Stimulated activated CD4-positive, alpha-beta T cell treated with anti-CD3 and anti-CD28 coated beads, Interleukin-12 subunit alpha, Interleukin-12 subunit beta, amount 100 ng/mL, for 48 hours (primary cell): ENCODE measurements at places on chromosomes 11 and 22.

- no peak for DNase-seq
These were observed at the start of gene RASSF10 for GRCh38 chr11:13008625-13009475. Gene RASSF10, plus strand, starts transcription at chr11:13009316. Its CDS starts 261 bp downstream, at chr11:13009577.

DNA sequence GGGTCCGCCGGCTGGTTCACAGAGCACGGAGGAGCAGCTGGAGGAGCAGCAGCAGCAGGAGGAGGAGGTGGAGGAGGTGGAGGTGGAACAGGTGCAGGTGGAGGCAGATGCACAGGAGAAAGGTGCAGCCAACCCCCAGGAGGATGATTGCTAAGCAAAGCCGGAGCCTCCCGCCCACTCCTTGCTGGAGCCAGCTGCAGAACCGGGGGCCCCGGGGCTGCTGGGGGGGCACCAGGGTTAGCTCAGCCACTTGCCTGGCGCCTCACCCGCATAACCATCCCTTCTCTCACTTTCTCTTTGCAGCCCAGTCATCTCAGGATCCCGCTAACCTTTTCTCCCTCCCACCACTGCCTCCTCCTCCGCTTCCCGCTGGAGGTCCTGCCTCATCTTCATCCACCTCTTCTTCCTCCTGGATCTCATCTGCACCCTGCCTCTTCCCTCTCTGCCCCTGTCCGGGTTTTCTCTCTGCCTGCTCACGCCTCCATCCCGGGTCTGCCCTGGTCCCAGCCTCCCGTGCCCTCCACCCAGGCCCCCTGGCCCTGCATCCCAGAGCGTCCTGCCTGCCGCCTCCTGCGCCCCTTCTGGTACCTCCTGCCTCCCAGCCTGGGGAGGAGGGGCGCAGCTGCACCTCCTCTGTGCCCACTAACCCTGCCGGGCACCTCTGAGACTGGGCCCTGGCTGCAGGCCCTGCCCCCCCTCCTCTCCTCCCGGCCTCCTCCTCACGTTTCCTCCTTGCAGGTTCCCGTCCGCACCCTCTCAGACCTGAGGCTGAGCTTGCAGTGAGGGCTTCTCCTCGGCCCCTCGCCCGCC is 9.5 kb downstream of the KCTD17 start:
- DNase-seq, result peak; percentile 60

GRCh38 chr22:46674367-46674781 is 54.2 kb downstream of the GRAMD4 start:
- DNase-seq, result peak; percentile 90

- DNase-seq, result no peak
These were observed 2.0 kb downstream of the ZNHIT2 start for GRCh38 chr11:65115361-65116082.

DNA sequence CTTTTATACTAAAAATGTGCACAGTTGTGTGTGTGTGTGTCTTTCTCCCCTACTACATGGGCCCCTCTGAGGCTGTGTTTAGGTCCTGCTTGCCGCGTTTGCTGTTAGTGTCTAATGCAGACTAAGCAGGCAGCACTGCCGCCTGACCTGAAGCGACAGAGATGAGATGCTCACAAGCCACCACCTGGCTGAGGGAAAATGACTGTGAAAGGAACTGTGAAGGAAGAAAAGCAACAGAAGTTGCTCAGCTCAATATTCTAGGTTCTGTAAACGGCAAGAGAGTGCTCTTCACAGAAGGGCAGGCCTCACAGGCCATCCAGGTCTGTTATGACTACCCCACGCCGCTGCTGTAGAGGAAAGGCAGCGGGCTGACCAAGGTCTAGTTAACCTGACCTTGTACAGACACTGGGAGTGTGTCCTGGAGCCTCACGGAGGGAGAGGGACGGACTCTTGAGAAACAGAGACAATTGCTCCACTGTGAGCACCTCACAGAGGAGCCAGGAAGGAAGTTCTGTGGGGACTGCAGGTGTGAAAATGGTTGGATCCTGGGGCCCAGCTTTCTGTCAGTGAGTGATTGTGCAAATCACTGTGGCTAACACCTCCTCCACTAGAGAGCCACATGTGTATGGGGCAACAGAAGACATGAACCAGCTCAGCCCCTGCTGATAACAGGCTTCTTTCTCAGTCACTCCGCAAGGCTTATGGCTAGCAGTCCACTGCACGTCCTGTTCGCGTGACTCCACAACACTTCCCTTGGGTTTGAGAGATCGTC is 31.3 kb upstream of the YPEL1 start:
- peak; percentile 43 for DNase-seq

DNA sequence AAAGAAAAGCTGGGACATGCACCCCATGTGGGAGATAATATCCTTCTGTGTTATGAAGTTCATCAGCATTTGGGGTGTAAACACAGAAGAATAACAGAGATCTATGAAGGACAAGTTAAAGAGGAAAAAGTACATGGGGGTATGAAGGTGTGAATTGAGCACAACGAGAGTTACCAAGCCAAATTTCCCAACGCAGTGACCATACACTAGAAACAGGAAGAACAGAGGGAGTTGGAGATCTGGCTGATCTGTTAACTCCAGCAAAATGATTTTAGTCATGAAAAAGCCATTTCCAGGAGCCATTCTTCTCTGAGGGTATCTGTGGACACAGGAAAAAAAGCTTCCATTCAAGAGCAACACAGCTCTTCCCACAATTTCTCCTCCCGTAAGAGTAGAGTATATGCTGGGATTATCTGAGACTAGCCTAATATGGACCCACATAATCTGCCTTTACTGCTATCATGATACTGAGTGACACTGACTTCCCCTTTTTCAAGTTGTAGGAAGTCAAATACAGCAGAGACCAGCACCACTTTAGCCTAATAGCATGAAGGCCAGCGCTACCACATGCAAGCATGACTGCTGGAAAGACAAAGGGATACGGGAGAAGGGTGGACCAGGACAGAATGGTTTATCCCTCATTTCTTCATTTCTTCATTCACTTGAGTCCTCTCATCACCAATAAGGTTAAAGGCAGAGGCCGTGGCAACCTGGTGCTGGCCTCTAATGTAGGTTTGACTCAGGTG is 19.6 kb upstream of the OR8D2 start:
- DNase-seq, result no peak

DNA sequence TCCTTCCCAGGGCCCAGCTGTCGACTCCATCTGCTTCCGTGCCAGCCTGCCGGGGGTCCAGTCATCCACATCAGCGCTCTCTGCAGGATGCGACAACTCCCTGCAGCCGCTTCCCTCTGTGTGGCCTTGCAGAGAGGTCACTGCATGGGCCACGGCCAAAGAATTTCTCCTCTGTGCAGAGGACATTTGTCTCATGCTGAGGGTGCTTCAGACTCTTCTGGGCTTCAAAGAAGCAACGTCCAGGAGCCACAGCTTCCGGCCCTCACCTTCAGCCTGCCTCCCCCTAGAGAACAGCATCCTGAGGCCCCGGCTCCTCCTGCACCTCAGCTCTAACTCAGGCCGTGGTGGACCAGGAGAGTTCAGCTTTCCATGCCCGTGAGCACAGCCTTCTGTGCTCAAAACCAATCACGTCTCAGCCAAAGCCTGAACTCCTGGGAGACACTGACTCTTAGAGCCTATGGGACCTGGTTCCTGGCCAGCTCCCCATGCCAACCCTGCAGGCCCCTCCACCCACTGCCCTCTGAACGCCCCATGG is 258.9 kb downstream of the BRD1 start:
- no peak for DNase-seq
